Ecto neural progenitor cell (in vitro differentiated cells): ENCODE measurements at places on chromosomes 1 and 21.

DNA sequence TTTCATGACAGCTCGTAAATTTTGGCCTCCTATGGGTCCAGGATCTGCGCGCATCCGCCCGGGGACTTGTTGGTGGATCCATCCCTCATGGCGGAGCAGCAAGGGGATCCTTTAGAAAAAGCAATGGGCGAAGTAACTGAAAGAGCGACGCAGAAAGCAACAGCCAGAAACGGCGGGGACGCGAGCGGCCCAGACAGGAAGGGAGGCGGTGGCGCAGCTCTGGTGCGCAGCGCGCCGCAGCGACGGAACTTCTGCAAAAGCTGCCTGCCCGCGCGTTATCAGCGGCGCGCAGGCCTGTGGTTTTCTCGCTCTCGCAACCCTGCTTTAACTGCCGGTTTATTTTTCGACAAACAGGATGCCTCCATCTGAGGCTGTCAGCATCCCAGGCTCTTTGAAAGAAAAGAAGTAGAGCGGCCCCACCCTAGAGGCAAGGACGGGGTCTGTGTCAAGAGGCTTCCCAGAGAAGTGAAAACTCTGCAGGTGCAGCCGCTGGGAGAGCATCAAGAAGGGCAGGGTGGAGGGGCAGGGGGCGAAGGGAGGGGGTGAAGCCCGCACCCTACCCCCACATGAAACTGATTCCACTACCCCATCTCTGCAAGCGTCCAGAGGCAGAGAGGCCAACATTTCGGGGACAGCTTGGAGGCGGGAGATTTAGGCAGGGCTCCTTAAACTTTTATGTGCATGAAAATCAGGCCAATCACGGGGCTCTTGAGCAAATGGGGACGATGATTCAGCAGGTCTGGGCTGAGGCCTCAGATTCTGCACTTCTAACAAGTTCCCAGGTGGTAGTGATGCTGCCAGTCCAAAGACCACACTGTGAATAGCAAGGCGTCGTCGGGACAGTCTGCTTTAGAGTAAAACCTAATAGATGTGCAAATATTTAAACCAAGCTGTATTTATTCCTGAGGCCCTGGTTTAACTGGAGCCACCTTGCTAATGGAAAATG, 22.2 kb downstream of the RUNX1 start:
- DNase-seq = peak; percentile 68

GRCh38 chr1:34906756-34907155, 22.7 kb downstream of the DLGAP3 start:
- DNase-seq = no peak

DNA sequence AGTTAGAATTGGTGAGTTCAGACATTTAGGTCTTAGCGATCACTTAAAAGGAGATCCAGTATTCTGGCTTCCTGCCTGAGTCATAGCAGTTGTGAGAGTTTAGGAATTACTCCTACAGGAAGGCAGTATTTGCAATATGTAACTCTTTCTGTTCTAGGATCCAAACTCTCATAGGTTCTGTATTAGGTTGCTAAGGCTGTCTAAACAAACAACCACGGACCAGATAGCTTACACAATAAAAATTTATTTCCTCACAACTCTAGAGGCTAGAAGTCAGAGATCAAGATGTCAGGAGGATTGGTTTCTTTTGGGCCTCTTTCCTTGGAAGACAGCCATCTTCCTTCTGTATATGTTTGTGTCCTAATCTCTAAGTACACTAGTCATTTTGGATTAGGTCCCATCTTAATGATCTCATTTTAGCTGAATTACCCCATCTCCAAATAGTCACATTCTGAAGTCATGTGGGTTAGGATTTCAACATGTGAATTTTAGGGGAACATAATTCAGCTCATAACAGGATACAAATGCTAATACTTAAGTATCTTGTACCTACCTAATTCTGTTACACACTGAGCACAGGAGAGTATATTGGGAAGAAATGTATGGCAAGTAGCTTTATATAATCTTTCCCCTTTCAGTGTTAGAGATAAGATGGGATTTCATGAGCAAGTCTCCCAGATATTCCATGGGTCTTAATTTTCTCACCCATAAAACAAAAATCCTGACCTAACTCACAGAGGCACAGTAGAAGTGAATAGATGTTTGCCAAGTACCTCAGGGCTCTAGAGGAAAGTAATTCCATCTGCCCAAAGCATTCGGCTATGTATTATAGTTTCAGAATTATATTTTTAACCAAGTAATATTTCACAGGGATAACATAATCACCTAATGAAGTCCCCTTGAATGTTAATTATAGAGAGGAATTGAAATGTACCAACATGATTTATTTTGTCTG, 144.4 kb downstream of the PTBP2 start:
- DNase-seq = no peak

DNA sequence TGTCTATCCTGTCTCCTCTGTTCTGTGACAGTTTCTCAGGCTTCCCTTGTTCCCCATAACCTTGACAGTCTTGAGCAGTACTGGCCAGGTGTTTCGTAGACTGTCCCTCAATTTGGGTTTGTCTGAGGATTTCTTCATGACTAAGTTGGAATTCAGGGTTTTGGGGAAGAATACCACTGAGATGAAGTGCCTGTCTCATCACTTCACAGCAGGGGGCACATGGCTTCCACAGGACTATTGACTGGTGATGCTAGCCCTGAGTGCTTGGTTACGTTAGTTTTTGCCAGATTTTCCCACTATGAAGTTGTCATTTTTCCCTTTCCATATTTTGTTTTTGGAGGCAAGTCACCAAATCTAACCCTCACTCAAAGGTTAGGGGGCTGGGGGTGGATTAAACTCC, 45.7 kb downstream of the CDCP2 start:
- DNase-seq = no peak

- no peak for DNase-seq
Observed at GRCh38 chr1:195185736-195186135, 1422.5 kb downstream of the KCNT2 start.

DNA sequence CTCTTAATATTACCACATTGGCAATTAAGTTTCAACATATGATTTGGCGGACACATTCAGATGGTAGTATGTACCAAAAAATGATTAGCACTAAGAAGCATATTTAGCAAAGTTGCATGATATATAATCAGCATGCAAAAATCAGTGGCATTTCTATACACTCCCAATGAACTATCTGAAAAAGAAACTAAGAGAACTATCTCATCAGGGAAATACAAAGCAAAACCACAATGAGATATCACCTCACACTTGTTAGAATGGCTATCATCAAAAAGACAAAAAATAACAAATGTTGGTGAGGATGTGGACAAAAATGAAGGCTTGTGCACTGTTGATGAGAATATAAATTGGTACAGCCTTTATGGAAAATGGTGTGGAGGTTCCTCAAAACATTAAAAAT, 31.4 kb upstream of the DENND1B start:
- no peak for DNase-seq

DNA sequence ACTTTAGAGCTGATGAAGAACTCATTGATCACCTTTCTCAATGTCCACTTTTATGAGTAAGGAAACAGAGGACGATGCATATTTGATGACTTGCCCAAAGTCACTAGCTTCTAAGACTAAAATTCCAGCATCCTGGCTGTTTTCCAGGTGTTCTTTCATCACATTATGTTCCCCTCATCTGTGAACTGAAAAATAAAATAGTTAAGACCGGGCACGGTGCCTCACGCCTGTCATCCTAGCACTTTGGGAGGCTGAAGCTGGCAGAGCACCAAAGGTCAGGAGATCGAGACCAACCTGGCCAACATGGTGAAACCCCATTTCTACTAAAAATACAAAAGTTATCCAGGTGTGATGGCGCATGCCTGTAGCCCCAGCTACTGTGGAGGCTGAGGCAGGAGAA, 297.5 kb downstream of the DUSP10 start:
- no peak for DNase-seq

GRCh38 chr1:156813750-156814570, 2.7 kb downstream of the SH2D2A start:
- DNase-seq = peak; percentile 79
